ENCODE measurements at places on chromosomes 1 and 21.

DNA sequence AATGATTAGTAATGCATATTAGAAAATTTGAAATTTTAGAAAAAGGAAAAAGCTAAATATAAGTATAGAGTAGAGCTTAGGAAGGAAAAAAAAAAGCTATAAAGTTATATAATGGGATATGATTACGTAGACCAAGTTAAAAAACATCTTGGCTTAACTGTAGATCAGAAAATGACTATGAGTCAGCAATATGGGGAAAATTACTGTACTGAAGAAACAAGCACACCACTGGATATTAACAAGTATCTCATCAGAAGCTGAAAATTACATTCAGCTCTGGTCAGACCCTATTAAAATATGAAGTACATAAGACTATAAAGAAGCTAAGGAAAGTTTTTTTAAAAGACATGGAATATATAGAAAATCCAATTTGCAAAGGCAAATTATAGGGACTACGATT, 19.5 kb downstream of the DNAJC8 start:
- H3K27ac ChIP-seq: no peak overlapping the region
- H3K4me1 ChIP-seq: peaks cover 4% of the 10 kb centered on the region
- DNase-seq: no peak
- peaks cover 39% of the 10 kb centered on the region for H3K36me3 ChIP-seq

GRCh38 chr1:154178013-154178412, 13.9 kb downstream of the TPM3 start:
- H3K4me1 ChIP-seq: peaks cover 68% of the 10 kb centered on the region
- H3K4me3 ChIP-seq: peak overlapping the region; percentile 99
- H3K27ac ChIP-seq: peak overlapping the region; percentile 58
- no peaks in the 10 kb centered on the region for H3K27me3 ChIP-seq

DNA sequence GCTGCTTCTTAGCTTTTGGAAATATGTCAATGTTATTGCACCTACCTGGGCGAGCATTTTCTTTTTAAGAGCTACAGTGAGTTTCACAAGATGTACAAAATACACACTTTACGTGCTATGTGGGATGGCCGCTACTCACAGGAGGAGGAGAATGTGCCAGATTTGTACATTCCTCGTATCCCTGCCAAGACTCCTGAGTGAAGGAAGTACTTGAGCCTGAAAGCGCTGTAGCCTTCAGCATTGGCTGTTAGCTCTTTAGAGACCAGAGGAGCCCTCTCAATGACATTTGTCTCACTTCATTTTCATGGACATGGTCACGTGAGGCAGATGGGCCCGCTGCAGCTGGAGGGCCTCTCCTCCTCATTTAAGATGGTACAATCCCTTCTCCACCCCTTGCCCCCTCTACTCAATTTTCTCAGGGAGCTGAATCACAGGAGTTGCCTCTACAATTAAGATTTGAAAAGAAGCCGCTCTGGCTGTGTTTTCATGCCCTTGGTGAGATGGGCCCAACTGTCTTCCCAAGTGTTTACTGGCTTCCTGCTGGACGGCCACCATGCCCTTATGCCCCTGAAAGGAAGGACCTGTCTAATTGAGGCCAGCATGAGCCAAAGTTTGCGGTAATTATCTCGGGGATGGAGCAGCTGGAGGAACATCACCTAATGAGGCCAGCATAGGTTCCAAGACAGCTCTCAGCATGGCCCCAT, 442.6 kb downstream of the PRDM2 start:
- no peaks in the 10 kb centered on the region for H3K36me3 ChIP-seq
- H3K27me3 ChIP-seq: no peaks in the 10 kb centered on the region
- no peak overlapping the region for H3K4me3 ChIP-seq
- H3K4me1 ChIP-seq: no peaks in the 10 kb centered on the region
- DNase-seq: no peak

DNA sequence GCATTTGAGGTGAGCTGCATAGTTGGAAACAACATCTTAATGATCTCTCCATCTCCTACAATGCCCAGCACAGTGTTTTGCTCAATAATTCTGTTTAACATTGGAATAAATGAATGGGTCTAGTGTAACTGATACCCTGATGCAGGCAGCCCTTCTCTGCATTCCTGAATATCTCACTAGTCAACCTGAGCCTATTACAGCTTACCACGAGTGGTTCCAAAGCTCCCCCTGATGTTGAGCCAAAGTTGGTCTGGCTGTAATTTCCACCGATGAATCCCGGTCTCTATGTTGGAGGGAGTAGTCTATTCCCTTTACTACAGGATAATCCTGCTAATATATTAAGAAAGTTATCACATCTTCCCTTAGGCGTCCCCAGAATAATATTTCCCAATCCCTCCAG, 63.8 kb downstream of the ZBTB18 start:
- H3K27me3 ChIP-seq: peaks cover 5% of the 10 kb centered on the region
- DNase-seq: no peak
- no peak overlapping the region for H3K27ac ChIP-seq
- H3K4me3 ChIP-seq: no peak overlapping the region
- no peaks in the 10 kb centered on the region for H3K4me1 ChIP-seq

DNA sequence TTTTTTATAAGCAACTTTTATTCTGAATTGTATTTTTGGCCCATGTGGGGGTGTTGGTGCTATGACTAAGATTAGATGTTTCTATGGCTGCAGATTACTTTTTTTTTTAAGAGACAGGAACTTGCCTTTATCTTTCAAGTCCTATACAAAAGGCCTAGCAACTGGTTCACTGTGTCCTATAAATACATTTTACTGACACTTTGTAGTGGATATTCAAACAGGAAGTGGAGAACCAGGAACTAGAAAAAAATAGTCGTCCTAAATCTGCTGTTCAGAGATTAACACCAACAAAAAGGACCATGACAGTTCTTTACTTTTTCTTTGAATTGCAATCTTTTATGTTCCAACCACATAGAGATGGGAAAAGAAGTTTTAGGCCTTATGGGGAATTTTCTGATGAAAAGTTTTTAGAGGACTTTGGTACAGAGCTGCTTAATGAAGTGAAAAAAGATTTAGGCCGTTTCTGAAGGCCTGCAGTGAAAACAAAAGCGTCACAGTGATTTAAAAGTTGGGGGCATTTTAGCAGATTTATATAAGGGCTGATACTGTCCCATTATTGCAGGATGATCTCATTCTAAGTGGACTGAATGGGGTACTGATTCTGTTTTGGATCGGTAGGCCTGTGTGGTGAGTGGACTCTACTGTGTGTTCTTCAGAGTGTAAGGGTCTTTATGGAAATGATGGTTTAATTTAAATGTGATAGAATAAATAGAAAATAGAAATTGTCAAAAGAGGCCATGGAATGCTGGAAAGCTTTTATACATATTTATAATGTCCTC, 136.4 kb upstream of the DEPDC1 start:
- no peaks in the 10 kb centered on the region for H3K27me3 ChIP-seq
- no peaks in the 10 kb centered on the region for H3K4me1 ChIP-seq
- no peak for DNase-seq
- H3K4me3 ChIP-seq: no peak overlapping the region
- no peaks in the 10 kb centered on the region for H3K36me3 ChIP-seq

DNA sequence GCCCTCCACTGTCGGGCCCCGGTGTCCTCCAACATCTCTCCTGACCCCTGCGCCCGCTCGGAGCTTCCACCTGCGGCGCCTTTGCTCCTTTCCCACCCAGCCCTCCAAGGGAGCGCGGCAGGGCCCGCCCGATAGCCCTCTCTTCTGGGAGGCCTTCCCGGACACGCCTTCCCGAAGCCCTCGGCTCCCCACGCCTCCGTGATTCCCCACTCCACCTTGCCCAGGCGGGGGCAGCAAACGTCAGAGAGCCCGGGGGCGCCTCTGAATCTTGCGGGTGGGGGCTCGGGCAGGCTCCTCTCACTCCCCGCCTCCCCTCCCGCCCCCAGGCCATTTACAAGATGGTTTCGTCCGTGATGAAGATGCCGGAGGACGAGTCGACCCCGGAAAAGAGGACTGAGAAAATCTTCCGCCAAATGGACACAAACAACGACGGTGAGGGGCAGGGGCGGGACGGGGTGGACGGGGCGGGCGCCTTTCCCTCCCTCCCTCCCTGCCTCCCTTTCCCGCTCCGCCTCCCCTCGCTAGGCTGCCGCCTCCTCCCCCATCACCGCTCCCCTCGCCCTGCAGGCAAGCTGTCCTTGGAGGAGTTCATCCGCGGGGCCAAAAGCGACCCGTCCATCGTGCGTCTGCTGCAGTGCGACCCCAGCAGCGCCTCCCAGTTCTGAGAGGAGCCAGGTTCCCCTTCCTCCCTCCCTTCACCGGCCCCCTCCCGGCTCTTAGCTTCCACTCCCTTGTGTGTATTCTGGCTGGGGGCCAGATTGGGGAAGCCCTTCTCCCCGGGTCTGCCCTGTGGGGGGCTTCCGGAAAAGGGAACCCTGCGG, 7.1 kb downstream of the HPCA start:
- peaks cover 5% of the 10 kb centered on the region for H3K4me1 ChIP-seq
- H3K4me3 ChIP-seq: peak overlapping the region; percentile 36
- no peak for DNase-seq
- peaks cover 65% of the 10 kb centered on the region for H3K27me3 ChIP-seq
- H3K27ac ChIP-seq: no peak overlapping the region
- no peaks in the 10 kb centered on the region for H3K36me3 ChIP-seq

GRCh38 chr1:238832106-238832505, 554.3 kb upstream of the CHRM3 start:
- H3K27me3 ChIP-seq: no peaks in the 10 kb centered on the region
- H3K4me3 ChIP-seq: no peak overlapping the region
- no peaks in the 10 kb centered on the region for H3K4me1 ChIP-seq
- H3K36me3 ChIP-seq: no peaks in the 10 kb centered on the region
- no peak for DNase-seq

GRCh38 chr1:211643324-211644212, 31.9 kb downstream of the NEK2 start:
- no peak overlapping the region for H3K4me3 ChIP-seq
- no peak overlapping the region for H3K27ac ChIP-seq
- no peaks in the 10 kb centered on the region for H3K36me3 ChIP-seq
- H3K4me1 ChIP-seq: peaks cover 9% of the 10 kb centered on the region
- DNase-seq: peak; percentile 26
- H3K27me3 ChIP-seq: peaks cover 7% of the 10 kb centered on the region

DNA sequence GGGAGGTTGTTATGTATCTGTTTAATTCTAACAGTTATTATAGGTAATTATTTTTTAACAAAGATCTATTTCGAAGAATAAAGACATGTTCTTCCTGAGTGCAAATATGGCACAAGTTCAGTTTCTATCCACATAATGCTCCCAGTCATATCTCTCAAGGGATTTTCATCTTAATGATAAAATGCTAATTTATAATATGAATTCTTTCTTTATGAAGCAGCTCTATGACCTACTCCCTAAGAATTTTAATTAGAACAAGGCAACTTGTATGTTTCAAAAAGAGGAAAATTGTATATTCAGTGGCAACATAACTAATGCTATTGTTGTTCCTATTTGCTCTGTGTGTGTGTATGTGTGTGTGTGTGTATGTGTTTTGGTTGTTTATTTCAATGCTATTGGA, 1222.1 kb upstream of the NCAM2 start:
- H3K4me3 ChIP-seq: no peak overlapping the region
- no peaks in the 10 kb centered on the region for H3K27me3 ChIP-seq
- H3K4me1 ChIP-seq: no peaks in the 10 kb centered on the region
- DNase-seq: no peak
- H3K36me3 ChIP-seq: no peaks in the 10 kb centered on the region

DNA sequence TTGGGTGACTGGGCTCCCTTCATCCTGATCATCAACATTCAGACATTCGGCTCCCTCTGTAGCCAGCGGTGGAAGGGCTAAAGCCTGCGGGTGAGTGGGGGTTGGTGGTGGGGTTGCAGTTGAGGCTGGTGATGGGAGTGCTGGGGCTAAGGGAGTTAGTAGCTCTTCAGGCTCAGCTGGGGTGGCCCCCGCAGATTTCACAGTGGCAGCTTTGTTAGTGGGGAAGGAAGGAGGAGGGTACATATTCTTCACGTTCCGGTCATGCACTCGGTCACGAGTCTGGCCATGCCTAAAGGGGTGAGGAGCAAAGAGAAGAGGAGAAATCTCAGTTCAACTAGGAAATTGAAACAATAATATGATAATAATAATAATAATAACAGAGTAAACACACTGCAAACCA, 6.8 kb downstream of the PSMB4 start:
- no peak for DNase-seq
- no peak overlapping the region for H3K4me3 ChIP-seq
- no peaks in the 10 kb centered on the region for H3K27me3 ChIP-seq
- peaks cover 16% of the 10 kb centered on the region for H3K4me1 ChIP-seq
- no peak overlapping the region for H3K27ac ChIP-seq
- peaks cover 77% of the 10 kb centered on the region for H3K36me3 ChIP-seq

GRCh38 chr1:50332941-50333594, 90.2 kb downstream of the DMRTA2 start:
- H3K36me3 ChIP-seq: no peaks in the 10 kb centered on the region
- no peak overlapping the region for H3K27ac ChIP-seq
- peaks cover 9% of the 10 kb centered on the region for H3K4me1 ChIP-seq
- peak; percentile 52 for DNase-seq
- peak overlapping the region; percentile 35 for H3K4me3 ChIP-seq

All from activated CD4-positive, alpha-beta memory T cell treated with anti-CD3 and anti-CD28 coated beads, Interleukin-2, amount 10 ng/mL, durations not matched to agents 7 days and 5 days (primary cell).